ENCODE measurements at places on chromosomes 7 and 10. TPM values are rescaled to one million over a fixed set of nuclear protein-coding genes. Genes with fewer than 3 reads are reported as not detected.

Gene TMEM213
- polyA plus RNA-seq: not detected

Gene SHTN1
- polyA plus RNA-seq: 16.3 TPM

Gene C10orf53
- polyA plus RNA-seq: not detected

Gene HABP2
- polyA plus RNA-seq: not detected

Gene HOXA5
- polyA plus RNA-seq: 5.6 TPM

Gene KNDC1
- polyA plus RNA-seq: 5.6 TPM

Gene STAG3
- polyA plus RNA-seq: 1.9 TPM

Gene MYO1G
- 1.1 TPM for polyA plus RNA-seq

Gene HOXA6
- not detected for polyA plus RNA-seq

Gene TMEM273
- polyA plus RNA-seq: 17.4 TPM

Gene CCSER2
- polyA plus RNA-seq: 32.2 TPM

Gene CSTF2T
- 14.3 TPM for polyA plus RNA-seq

Gene ADRA2A
- polyA plus RNA-seq: 20.0 TPM

Gene KLF14
- polyA plus RNA-seq: not detected

Gene ZNF438
- 7.1 TPM for polyA plus RNA-seq

Gene GHRHR
- not detected for polyA plus RNA-seq

Gene ATP6V0A4
- 1.7 TPM for polyA plus RNA-seq

Gene LIPN
- not detected for polyA plus RNA-seq
